ENCODE measurements at places on chromosomes 4 and X.

DNA sequence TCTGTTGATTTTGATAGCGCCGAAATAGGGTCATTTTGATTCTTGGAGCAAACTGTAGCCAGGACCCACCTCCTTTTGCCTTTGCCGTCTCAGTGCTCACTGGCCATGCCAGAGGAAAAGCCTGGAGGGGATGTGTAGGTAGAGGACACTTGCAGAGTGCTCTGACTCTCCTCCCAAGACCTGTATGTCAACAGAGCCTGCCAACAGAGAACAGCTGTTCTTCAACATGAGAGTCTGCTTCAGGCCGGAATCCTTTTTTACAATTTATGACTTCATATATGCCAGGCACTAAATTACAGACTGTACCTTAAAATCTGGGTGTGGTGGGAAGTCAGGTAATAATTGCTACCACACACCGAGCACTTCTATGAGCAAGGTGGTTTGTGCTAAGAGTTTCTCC, 94.2 kb downstream of the KDR start:
- DNase-seq, result no peak

DNA sequence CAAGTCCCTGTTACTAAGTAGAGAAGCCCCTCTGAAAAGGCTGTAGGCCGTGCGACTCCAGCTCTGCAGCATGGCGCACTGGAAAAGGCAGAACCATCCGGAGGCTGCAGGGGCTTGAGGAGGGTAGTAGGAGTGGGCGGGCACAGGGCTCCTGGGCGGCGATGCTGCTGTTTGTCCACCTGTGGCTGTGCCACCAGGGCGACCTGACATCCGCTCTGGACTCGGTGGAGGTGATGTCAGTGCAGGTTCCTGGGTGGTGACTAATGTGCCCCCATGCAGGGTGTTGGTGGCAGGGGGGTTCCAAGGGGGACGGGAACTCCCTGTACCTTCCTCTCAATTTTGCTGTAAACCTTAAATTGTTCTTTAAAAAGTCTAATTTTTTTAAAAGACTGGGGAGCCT, 58.3 kb downstream of the PCGF3 start:
- no peak for DNase-seq

GRCh38 chrX:39852491-39852890, 245.3 kb downstream of the BCOR start:
- no peak for DNase-seq

DNA sequence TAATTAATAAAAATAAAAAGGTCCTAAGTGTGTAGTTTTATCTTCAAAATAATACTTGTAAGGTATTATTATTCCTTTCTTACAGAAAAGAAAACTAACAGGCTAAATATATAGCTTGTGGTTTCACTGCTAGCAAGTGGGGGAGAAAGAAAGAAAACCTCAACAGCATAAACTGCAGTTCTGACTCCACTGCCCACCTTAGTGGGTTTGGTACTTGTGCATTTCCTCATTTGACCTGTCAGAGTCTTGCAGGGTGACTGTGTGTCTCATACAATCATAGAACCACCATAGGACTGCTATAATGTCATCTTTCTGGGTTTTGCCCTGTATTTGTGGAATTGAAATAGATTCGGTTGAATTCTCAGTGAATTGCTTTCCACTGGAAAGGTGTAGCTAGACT, 94.7 kb upstream of the PUDP start:
- DNase-seq, result peak; percentile 2

DNA sequence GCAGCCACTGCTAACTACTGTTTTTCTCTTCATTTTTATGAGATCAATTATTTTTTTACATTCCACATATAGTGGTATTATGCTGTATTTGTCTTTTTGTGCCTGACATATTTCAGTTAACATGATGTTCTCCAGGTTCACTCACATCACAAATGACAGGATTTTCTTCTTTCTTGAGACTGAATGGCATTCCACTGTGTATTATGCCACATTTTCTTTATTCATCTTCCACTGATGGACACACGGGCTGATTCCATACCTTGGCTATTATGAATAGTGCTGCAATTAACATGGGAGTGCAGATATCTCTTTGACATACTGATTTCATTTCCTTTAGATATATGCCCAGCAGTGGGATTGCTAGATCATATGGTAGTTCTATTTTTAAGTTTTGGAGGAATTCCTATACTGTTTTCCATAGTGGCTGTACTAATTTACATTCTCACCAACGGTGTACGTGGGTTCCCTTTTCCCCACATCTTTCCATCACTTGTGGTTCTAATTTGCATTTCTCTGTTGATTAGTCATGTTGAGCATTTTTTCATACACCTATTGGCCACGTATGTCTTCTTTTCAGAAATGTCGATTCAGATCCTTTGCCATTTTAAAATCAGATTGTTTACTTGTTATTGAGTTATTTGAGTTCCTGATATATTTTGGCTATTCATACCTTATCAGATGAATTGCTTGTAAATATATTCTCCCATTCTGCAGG, 14.9 kb upstream of the ZCCHC4 start:
- no peak for DNase-seq
